ENCODE measurements at places on chromosomes 11 and 22. TPM values are rescaled to one million over a fixed set of nuclear protein-coding genes. Genes with fewer than 3 reads are reported as not detected.

DNA sequence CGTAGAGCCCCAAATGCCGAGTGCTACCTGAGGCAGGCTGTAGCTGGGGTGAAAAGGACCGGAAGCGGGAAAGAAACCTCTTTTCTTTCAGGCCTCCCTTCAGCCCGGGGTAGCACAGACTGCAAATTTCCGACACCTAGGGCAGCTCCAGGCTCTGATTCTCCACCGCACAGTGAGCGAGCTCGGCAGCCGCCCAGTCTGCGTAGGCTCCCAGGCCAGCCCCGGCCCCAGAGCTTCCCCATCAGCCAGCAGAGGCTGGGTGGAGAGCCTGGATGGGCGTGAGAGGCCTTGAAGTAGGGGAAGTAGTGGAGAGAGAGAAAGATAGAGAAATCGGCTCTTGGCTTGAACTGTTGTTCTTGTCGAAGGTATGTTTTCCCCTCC, 9.3 kb upstream of the PAX6 start:
- H3K36me3 ChIP-seq = no peaks in the 10 kb centered on the region
- DNase-seq = no peak
- H3K4me3 ChIP-seq = no peak overlapping the region
- H3K4me1 ChIP-seq = peaks cover 8% of the 10 kb centered on the region

The FIBIN gene
- total RNA-seq = 45.3 TPM

The PDGFB gene
- total RNA-seq = not detected

DNA sequence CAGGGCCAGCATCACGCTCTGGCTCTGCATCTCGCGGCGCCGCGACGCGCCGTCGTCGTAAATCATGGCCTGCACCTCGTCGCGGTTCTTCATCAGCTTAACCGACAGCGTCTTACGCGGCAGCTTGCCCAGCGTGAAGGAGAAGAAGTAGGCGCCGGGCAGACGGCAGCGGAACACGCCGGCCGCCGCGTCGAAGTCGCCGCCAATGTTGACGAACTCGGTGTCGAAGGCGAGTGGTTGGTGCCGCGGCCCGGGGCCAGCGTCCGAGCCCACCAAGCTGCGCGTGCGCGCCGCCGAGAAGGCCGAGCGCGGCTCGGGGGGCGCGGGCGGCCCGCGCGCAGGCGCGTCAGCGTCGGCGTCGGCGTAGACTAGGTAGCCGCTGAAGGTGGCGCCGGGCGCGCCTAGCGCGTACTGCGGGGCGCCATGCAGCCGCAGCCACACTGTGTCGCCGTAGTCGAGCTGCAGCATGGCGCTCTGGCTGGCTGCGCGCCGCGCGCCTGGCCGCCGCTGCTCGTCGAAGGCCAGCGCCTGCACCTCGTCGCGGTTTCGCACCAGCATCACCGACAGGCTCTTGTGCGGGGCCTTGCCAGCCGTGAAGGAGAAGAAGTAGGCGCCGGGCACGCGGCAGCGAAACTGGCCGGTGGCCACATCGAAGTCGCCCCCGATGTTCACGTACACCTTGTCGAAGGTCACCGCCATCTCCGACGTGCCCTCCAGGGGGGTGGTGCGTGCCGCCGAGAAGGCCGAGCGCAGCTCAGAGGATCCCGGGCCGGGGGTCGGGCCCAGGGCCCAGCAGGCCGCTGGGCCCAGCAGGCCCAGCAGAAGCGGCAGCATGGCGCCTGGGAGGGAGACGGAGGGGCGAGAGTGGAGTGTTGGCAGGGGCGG, 3.7 kb downstream of the FAM180B start:
- H3K27me3 ChIP-seq = peaks cover 31% of the 10 kb centered on the region
- no peak for DNase-seq
- no peaks in the 10 kb centered on the region for H3K36me3 ChIP-seq
- no peak overlapping the region for H3K27ac ChIP-seq
- H3K4me3 ChIP-seq = no peak overlapping the region

- no peaks in the 10 kb centered on the region for H3K4me1 ChIP-seq
- no peak overlapping the region for H3K4me3 ChIP-seq
- peaks cover 14% of the 10 kb centered on the region for H3K27me3 ChIP-seq
- no peak overlapping the region for H3K27ac ChIP-seq
Observed at GRCh38 chr11:4637662-4638047, 378 bp downstream of the OR51D1 start.

- H3K4me1 ChIP-seq = peaks cover 23% of the 10 kb centered on the region
- DNase-seq = peak; percentile 74
- 0 out of 2 replicates have a peak overlapping the region, but pooled peaks have one; percentile 2 for H3K4me3 ChIP-seq
- H3K27ac ChIP-seq = 0 out of 2 replicates have a peak overlapping the region, but pooled peaks have one; percentile 7
Observed at GRCh38 chr11:94537031-94537600, 6.6 kb upstream of the FUT4 start.

The KDM4E gene
- not detected for total RNA-seq

DNA sequence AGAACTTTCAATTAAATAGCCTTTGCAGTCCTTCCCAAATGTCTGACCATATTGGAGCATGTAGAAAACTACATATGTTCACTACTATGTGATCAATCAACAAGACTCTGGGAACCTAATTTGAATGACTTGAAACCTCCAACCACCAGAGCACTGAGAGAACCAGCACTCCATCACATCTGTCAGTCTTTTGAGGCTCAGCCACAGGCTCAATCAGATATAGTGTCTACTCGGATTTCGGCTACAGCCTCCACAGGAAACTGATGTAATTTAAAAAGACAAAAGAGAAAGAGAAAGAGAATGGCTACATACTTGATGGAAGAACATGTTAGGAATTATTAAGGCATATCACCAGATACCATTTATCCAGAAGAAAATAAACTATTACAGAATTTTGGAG, 859.0 kb downstream of the FAM181B start:
- H3K27me3 ChIP-seq = no peaks in the 10 kb centered on the region
- no peak for DNase-seq
- H3K4me3 ChIP-seq = no peak overlapping the region
- no peaks in the 10 kb centered on the region for H3K4me1 ChIP-seq
- no peak overlapping the region for H3K27ac ChIP-seq

The CDC42BPG gene
- not detected for total RNA-seq

The TENM4 gene
- total RNA-seq = 0.11 TPM

DNA sequence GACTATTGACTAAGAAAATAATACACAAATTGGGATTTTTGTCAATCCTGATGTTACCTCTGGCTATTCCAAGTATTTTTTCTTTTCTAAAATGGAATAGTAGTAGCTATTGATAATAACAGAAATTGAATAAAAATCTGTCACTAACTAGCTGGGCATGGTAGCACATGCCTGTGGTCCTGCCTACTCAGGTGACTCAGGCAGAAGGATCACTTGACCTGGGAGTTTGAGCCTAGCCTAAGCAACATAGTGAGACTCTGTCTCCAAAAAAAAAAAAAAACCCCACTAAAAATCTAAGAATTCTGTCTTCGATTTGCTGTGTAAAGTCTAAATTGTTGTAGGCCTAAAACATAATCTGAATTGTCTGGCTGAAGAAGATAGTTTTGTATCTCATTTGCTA, 42.2 kb downstream of the FAM118A start:
- H3K36me3 ChIP-seq = no peaks in the 10 kb centered on the region
- no peak overlapping the region for H3K27ac ChIP-seq
- H3K4me3 ChIP-seq = no peak overlapping the region
- no peaks in the 10 kb centered on the region for H3K4me1 ChIP-seq

The HBB gene
- not detected for total RNA-seq

The TMEM184B gene
- 73.2 TPM for total RNA-seq

GRCh38 chr11:27557226-27557625, 50.7 kb upstream of the LIN7C start:
- H3K4me3 ChIP-seq = no peak overlapping the region
- H3K27me3 ChIP-seq = no peaks in the 10 kb centered on the region
- peaks cover 13% of the 10 kb centered on the region for H3K4me1 ChIP-seq
- DNase-seq = peak; percentile 30
- no peaks in the 10 kb centered on the region for H3K36me3 ChIP-seq
- no peak overlapping the region for H3K27ac ChIP-seq

- H3K27ac ChIP-seq = no peak overlapping the region
- H3K4me1 ChIP-seq = peaks cover 6% of the 10 kb centered on the region
- no peak overlapping the region for H3K4me3 ChIP-seq
- no peak for DNase-seq
- no peaks in the 10 kb centered on the region for H3K27me3 ChIP-seq
Observed at GRCh38 chr11:95795627-95796295, 5.5 kb downstream of the CEP57 start.

The C11orf24 gene
- 89.4 TPM for total RNA-seq

DNA sequence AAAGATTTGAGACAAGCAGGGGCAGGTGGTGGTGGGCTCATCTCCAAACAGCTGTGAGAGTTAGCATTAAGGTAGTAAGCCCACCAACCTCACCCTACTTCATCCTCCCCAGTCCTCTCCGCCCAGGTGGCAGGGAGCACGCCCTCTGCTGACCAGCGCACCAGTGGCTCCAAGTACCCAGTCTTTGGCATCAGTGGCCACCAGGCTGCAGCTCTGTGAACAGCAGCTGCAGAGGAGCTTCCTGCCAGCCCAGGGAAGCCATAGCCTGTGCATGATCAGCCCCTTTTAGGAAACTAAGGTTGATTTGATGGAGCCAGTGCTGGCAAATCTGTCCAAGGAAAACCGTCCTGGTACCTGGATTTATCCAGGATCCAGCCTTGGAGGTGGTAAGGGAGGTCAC, 21.7 kb downstream of the CAVIN3 start:
- DNase-seq = peak; percentile 64
- no peak overlapping the region for H3K4me3 ChIP-seq
- no peak overlapping the region for H3K27ac ChIP-seq
- H3K27me3 ChIP-seq = no peaks in the 10 kb centered on the region
- no peaks in the 10 kb centered on the region for H3K4me1 ChIP-seq
- H3K36me3 ChIP-seq = no peaks in the 10 kb centered on the region

DNA sequence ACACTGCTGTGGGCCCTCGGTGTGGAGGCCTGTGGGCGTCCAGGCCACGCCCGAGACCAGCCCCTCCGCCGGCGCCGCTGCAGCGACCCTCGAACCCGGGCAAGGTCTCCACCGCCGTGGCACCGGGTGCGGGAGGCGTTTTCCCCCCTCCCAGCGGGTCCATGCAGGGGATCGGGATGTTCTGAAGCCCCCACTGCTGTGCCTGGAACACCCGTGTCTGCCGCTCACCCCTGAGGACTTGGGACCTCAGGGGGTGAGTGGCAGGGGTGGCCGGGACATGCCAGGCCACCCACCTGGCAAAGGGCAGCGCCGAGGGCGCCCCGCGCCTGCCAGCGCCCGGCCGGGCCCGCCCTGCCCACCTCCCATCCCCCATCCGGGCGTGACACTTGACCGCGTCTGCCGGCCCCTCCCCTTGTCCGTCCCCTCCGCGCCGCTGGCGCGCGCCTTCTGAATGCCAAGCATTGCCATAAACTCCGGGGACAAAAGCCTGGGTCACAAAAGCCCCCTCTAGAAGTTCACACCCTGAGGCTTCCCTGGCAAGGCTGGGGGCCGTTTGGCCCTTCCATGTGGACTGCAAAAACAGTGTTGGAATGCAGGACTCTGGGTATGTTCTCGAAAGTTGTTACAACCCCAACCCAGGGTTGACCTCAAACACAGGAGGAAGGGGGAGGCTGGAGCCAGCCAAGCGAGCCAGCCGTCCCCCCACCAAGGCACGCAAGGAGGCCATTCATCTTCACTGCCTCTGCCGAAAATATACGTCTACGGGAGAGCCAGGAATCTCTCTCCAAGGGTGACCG, 819 bp upstream of the KCNQ1OT1 start:
- H3K27me3 ChIP-seq = no peaks in the 10 kb centered on the region
- H3K27ac ChIP-seq = peak overlapping the region; percentile 72
- peak overlapping the region; percentile 77 for H3K4me3 ChIP-seq
- H3K4me1 ChIP-seq = peaks cover 22% of the 10 kb centered on the region
- no peaks in the 10 kb centered on the region for H3K36me3 ChIP-seq
- DNase-seq = peak; percentile 67

DNA sequence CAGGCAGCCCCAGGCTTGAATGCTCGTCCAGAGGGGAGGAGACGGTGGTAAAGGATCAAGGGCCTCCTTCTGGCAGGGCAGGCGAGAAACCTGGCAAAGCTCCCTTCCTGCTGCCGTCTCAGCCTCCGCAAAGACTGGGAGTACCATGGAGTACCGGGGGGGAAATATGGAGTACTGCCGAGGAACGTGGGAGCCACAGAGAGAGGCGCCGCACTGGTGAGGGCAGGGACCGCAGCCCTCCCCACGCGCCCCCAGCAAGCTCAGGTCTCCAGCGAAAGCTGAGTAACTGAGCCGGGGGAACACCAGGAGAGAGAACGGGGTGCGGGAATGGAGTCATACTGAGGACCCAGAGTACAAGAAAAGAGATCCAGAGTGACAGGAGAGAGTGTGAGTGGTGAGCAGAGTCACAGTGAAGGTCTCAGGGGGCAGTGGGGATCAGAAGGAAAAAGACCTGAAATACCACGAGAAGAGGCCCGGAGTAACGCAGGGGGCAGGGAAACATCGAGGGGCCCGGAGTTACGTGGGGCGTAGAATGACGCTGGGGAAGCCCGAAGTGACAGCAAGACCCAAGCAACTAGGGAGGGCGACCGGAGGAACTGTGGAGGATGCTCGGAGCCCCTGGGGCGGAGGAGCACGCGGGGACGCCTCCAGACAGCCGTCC, 740 bp downstream of the EML3 start:
- no peaks in the 10 kb centered on the region for H3K27me3 ChIP-seq
- peaks cover 4% of the 10 kb centered on the region for H3K36me3 ChIP-seq
- peak overlapping the region; percentile 83 for H3K4me3 ChIP-seq

GRCh38 chr11:102469196-102469821, 16.7 kb upstream of the TMEM123 start:
- H3K4me1 ChIP-seq = peaks cover 10% of the 10 kb centered on the region
- 0 out of 2 replicates have a peak overlapping the region, but pooled peaks have one; percentile 22 for H3K4me3 ChIP-seq
- H3K27me3 ChIP-seq = no peaks in the 10 kb centered on the region
- peak overlapping the region; percentile 34 for H3K27ac ChIP-seq
- H3K36me3 ChIP-seq = no peaks in the 10 kb centered on the region

DNA sequence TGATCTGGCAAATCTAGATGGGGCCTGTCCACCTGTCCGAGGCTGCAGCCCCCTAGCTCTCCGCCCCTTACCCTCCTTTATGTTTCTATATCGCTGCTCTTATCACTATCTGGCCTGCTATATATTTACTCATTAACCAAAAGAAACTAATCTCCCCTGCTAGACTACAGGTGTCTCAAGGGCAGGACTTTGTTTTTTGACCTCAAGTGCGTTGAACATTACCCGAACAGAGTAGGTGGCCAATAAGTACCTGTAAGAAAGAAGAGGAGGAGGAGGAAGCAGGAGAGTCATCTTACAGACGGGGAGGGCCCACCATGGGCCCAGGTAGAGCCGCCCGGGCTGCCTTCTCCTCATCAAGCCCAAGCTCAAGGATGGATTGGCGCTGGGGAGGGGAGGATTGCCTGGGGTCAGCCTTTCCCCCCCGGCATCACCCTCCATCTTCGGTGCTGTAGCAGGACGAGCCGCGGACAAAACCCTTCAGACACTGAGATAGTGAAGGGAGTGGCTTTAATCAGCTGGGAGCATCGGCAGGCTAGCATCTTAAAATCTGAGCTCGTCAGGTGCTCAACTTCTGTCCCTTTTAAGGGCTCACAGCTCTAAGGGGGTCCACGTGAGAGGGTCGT, 1.2 kb upstream of the P2RY6 start:
- H3K36me3 ChIP-seq = no peaks in the 10 kb centered on the region
- H3K4me3 ChIP-seq = no peak overlapping the region
- no peak for DNase-seq
- no peaks in the 10 kb centered on the region for H3K4me1 ChIP-seq
